ENCODE measurements at places on chromosomes 7 and 10.

DNA sequence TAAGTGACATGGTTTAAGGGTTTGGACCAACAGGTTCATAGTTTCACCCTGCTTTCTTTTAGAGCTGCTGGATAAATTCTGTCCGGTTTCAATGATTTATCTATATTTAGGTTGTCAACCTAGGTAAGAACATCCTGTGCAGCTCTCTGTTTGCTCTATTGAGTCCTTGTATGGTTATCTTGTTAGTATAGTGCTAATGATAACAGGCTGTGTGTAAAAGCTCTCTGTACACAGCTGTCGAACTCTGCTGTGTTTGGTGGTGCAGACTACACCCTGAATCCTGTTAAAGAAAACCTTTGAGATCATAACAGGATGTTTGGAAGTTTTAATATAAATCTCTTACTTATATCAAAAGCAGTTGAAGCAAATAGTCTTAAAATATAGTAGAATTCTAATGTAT is 219.2 kb downstream of the SDK1 start:
- DNase-seq: no peak

DNA sequence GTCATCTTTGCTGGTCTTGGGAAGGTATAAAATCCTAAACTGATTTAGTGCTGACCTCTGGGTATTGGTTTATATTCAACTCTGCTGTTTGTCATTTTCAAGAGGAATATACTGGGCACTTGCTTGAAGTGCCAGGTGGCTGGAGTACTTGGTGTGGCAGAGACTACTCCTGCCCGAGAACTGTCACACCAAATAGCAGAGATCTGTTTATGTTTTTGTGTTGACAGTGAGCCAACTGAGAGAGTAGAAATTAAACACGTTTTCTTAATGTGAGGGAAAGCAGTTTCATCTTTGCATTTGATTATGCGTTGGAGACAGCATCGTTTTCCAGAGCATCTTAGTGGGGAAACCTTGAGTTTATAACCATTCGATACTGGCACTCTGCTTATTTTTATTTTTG is 174.4 kb downstream of the CDCA7L start:
- DNase-seq: no peak

DNA sequence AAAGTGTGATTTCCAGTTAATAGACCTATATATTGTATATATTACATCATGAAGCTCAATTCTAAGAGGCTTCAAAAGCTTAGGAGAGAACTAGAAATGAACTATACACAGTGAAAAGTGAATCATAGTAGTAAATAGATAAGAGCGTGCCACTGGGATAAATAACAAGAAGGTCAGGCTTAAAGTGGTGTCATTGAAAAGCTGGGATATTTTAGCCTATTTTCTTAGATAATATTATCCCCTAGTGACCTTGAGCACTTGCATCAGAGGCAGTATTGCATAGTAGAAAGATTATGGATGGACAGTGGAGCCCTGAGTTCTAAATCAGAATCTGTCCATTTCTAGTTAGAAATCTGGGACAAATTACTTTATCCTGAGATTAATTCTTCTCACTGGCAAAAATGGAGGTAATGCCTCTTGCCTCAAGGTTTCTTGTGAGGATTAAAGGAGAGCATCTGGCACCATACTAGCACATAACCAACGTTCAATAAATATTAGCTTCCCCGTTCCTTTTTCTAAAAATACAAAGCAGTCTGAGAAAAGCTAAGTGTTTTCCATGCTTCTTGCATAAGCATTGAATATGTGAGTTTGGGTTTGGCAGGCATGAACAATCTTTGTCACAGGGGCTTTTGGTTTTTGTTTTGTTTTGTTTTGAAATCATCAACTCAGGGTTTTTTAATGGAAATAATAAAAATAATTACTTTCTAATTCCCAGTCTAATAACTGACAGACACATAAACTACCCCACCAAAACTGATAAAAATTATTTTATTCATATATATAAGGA is 27.3 kb upstream of the MACC1 start:
- no peak for DNase-seq

DNA sequence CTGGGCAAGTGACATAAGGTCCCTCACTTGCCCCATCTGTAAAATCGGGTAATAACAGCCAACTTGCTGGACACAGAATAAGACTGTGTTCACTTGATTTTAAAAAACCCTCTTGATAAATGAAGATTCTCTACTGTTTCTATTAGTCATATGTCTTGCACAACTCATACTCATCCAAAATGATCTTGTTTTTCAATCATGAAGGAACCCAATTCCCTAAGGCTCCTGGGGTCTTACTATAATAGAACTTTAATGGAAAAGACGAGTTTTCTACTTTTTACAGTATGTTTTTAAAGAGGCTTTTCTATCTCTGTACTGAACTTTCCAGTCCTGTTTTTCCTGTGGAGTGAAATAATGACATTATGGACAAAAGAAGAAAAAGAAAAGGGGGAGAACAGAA is 103.8 kb downstream of the ARID5B start:
- no peak for DNase-seq

DNA sequence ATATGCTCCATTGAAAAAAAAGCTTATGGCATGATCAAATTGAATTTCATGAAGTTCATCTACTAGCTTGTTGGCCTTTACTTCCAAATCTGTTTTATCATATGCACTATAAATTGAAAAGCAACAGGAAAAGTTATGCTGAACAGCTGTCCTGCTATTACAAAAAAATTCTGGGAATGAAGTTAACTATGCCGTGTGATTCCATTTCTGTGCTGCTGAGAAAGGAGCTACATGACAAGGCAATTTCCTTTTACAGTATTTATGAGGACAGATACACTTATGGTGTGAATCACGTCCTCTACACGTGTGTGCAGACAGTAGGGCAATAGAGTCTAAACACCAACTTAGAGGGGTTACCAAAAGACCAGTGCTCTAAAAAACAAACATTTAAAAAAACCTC is 426.5 kb upstream of the AKR1E2 start:
- DNase-seq: no peak

- DNase-seq: no peak
These were observed 134.6 kb upstream of the FGFR2 start for GRCh38 chr10:121732656-121733445.

GRCh38 chr10:20454331-20454730 is 442.8 kb downstream of the NEBL start:
- DNase-seq: no peak

DNA sequence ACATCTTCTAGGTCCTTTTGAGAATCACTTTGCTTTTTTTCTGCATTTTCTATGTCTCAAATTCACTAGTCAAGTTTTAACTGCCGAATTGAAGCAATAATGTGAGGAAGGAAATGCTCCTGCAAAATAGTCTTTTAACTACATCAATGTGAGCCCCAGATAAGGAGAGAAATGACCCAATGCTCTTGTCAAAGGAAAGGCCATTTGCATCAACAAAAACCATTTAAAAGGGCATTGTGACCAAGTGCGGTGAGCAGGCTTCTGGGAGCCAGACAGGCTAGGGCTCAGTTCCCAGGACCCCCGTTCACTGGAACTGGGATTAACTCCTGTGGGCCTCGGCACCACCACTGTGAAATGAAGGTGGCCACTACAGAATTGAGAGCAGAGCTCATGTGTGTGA is 127.9 kb upstream of the EEPD1 start:
- DNase-seq: no peak

- no peak for DNase-seq
These were observed 1128.4 kb upstream of the POT1 start for GRCh38 chr7:126057979-126058378.

- no peak for DNase-seq
These were observed 2.5 kb downstream of the TMEM176B start for GRCh38 chr7:150797661-150798060.

GRCh38 chr10:132925614-132926013 is 16.8 kb downstream of the CFAP46 start:
- DNase-seq: no peak

DNA sequence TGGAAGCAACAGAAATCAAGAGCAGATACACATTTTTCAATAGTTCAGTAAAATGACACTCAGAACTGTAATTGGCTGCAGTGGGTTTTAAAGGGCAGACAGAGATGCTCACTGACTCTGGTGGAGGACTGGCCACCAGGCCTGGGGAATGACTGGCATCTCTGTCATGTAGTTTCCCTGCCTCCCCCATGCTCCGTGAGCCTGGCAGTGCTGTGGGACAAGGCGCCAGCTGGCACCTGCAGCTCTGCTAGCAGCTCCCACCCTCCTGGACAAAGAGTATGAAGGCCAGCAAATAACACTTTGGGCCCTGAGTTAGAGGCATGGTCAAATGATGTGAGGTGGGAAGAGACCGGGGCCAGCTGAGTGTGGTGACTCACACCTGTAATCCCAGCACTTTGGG is 15.0 kb downstream of the TSPAN33 start:
- DNase-seq: no peak

- DNase-seq: no peak
These were observed 23.8 kb downstream of the LRRC27 start for GRCh38 chr10:132355754-132356153.

- no peak for DNase-seq
These were observed 4.4 kb upstream of the MPP7 start for GRCh38 chr10:28307267-28307666.

DNA sequence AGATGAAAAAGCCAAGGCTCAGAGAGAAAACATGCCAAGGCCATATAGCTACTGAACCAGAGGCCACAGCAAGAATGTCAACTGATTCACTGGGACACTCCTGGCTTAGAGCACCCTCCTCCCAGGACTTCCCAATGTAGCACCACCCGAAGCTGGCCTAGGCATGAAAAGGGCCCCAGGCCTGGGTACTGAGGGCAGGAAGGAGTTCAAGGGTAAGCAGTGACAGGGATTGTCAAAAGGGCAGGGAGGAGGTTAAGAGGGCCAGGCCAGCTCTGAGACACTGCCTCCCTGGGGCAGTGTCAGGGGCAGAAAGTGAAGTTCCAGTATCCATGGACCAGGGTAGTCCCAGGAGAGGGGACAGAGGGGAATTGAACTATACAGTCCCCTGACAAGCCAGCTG is 57.8 kb downstream of the FRMPD2 start:
- DNase-seq: no peak

GRCh38 chr10:117454502-117454901 is 79.3 kb upstream of the PDZD8 start:
- DNase-seq: no peak

DNA sequence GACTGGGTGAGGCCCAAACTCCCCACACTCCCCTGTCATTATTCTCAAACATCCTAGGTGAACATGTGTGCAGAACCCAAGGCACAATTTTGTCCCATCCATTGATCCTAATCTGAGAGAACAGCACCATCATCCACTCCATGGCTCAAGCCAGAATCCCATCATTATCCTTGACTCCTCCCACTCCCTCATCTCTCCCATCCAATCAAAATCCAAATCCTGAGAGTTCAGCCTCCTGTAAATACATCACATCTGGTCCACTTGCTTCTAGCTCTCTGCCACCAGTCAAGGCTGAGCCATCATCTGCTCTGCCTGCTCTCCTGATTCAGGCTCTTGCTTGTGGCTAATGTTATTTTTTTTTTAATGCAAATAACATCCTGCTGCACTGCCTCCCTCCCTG is 75.9 kb upstream of the SLF2 start:
- DNase-seq: no peak

GRCh38 chr7:43119371-43120075 is 7.1 kb downstream of the HECW1 start:
- no peak for DNase-seq

DNA sequence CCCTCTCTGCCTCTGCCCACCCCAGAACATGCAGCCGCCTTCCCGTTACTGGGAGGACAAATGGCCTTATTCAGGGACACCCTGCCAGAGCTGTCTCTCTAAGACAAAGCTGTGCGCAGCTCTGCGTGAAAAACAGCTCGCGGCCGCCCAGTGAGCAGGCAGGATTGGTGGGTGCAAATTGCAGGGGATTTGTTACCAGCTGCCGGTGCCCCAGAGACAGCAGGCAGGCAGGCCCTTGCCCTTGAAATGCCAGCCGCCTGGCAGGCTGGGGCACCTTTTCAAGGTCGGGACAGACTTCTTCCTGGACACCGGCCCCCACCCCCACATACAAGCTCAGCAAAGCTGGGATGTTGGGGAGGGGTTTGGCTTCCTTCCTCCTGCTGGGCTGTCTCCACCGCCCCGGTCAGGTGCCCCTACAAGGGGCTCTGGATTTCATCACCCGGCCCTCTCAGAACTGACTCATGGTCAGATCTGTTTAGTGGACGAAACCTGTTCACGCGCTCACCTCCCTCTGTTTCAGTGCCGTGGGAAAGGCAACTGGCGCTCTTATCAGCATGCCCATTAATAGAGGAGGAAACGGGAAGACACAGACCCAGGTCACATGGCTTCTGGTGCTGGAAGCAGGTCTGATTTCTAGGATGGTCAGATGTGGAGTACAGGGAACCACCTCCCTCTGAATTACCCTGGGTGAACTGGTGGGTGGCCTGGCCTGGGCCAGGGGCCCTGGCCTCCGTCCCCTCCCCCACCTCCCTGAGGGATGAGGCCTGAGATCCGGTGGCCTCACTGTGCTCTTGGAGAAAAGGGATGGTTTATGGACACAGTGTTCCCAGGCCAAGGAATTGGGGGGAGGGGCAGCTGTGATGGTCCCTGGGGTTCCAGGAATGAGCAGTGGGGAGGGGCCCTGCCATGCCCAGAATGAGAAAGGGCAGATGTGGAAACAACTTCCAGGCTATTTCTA is 123.9 kb upstream of the PPIF start:
- no peak for DNase-seq

DNA sequence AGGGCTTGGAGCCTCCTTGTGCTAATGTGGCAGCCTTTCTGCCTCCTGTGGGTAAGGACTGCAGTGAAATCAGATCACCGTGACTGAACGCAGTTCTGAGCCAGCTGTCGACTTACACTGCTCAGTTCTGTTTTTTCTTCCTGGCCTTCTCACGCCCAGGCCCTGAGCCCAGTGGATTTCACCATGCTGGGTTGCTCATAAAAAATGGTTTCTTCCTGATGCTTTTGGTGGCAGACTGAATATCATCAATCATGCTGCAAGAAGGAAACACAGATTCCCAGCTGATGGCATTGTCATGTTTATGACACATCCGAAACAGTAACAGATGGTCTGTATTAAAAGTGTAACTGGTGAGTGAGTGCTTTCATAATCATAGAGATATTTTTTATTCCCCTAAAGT is 389.6 kb downstream of the GALNT17 start:
- no peak for DNase-seq

- DNase-seq: no peak
These were observed 285.6 kb upstream of the POM121L12 start for GRCh38 chr7:52749880-52750279.

GRCh38 chr10:110612087-110612486 is 32.0 kb upstream of the RBM20 start:
- DNase-seq: no peak

DNA sequence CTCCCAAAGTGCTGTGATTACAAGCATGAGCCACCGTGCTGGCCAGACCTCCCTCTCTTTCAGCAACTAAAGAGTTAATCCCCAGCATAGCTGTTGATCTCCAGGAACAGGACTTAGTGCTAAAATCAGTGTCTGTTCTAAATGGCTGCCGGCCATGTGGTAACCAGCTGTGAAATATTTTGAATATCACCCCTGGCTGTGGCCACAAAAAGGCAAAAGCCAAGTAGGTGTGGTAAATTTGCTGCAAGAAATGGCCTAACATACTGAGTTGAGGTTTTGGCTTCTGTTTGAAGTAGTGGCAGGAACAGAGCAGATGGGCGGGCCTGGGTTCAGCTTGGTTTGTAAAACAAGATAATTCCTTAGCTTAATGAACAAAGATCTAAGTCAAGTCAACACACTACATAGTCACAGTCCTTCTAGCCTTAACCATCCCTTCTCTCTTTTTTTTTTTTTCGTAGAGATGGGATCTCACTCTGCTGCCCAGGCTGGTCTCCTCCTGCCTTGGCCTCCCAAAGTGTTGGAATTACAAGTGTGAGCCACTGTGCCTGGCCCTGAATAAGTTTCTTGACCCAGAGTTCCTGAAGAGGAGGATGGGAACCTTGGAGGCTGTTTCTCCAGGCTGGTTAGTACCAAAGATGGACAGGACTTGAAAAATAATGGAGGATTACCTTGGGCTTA is 22.7 kb upstream of the AGFG2 start:
- no peak for DNase-seq

GRCh38 chr7:155188821-155189581 is 108.7 kb upstream of the INSIG1 start:
- DNase-seq: no peak

Data from esophagus squamous epithelium (tissue), 5 donors.